ENCODE measurements at places on chromosomes 4 and X.

DNA sequence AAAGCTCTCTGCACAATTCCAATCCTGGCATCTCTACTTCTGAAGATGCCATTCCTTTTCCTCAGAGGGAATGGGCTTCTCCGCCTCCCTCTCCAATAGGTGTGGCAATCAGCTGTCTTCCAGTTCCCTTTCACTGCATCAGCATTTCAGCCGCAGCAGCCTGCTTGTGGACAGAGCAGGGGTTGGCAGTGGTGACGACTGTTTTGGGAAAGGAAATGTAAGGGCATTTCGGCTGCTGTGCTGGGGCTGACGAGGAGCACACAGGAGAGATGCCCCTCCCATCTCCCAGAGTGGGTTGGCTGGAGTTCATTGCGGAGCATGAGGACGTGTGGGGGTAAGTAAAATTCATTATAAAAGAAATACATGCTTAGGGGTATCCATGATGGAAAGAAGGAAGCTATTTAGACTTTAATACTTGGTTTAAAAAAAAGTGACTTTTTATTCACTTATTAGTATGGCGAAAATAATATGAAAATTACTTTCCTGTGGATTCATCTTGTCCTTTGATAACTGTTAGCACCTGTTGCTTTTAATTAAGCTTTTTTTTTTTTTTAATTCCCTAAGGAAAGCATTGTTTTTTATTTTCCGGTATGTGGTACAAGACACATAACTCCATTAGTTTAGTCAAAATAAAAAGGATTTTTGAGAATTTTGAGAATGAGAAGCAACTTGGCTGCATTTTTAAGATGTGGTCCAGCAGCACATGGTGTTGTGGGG, at the start of gene LIMCH1:
Gene LIMCH1 (plus strand): TSS at position 141 of the 717 bp plus-strand sequence. CDS start 67,839 bp downstream, outside the sequence.
- no peak for DNase-seq

- no peak for DNase-seq
These were observed 105.6 kb downstream of the APOOL start for GRCh38 chrX:85109235-85109634.

DNA sequence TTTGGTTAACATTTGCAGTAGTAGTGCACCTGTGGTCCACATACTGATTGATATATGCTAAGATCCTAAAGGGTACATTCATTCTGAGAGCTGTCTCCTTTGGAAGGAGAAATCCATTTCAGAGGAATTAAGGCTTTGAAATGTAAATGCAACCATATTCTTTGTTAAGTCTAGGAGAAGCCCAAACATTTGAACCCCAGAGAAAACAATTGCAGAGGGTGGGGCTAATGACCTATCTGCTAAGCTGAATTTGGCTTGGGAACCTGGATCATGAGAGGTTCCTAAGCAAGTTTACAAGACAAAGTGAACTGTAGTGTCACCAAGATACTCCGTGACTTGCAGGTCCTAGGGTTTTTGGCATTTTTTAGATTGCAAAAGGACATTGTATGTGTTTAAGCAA, 41.2 kb downstream of the LAS1L start:
- DNase-seq, result no peak

GRCh38 chrX:76155786-76156185, 17.1 kb upstream of the PBDC1 start:
- no peak for DNase-seq

DNA sequence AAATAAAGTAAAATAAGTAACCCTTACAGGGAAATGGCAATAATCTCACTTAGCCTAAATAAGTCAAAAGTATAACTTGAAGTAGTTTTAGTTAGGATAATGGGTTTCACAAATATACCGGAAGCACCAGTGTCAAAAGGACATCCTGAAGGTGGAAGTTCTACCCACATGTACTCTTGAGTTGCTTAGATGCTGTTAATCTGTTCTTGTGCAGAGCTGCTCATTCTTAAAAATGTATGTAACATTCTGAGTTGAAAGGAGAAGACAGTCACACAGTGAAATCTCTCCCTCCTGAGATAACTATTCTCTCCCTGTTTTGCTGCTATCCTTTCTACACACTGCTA, 11.2 kb upstream of the CCNG2 start:
- DNase-seq, result no peak
